Mesothelial cell of epicardium (in vitro differentiated cells): ENCODE measurements at places on chromosomes 13 and 19.

DNA sequence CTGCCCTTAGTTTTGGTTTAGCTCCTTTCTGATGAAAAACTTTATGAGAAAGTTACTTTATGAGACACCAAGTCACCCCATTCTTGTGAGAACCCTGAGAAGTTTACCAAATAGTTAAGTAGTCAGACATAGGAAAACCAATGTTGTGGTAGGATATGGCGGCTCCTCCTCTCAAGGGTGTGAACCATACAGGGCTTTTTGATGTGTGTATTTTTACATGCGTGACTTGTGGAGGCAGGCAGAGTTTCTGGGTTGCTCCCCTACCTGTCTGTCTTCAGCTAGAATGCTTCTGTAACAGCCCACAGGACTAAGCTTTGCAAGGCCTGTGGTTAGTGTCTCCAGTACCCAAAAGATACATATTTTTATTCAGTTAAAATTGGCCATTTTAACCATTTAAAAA is 18.3 kb downstream of the UBAC2 start:
- no peak for DNase-seq

DNA sequence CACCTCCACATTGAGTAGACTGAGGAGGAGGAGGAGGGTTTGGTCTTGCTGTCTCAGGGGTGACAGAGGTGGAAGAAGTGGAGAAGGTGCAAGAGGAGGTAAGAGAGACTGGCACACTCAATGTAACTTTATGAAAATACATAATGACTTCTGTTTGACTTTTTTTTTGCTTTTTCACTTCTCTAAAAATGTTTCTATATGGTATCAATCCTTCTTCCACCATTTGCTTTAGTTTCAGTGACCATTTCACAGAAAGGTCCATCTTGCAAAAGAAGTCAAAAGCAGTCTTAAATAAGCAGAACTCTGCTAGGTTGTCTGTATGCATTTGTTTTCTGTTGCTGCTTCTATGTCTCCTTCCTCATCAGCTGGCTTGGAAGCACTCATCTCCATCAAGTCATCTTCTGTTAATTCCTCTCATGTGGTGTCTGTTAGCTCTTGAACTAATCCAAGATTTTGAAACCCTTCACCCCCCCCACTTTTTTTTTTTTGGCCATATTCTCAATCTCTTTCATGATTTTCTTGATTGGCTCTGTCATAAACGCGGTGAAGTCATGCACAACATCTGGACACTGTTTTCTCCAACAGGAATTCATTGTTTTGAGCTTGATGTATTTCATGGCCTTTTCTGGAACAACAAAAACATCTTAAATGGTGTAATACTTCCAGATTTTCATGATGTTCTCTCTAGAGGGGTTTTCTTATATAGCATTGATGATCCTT is 80.8 kb downstream of the KL start:
- no peak for DNase-seq

- DNase-seq, result no peak
These were observed 5.0 kb upstream of the HIF3A start for GRCh38 chr19:46291829-46292228.

- DNase-seq, result no peak
These were observed 38.2 kb upstream of the TUBGCP3 start for GRCh38 chr13:112626124-112626523.

GRCh38 chr19:49973987-49974386 is 13.0 kb upstream of the SIGLEC11 start:
- DNase-seq, result no peak

- DNase-seq, result no peak
These were observed 3.8 kb downstream of the BCL2L12 start for GRCh38 chr19:49669516-49669915.

GRCh38 chr19:30711296-30711695 is 339.1 kb downstream of the ZNF536 start:
- no peak for DNase-seq

DNA sequence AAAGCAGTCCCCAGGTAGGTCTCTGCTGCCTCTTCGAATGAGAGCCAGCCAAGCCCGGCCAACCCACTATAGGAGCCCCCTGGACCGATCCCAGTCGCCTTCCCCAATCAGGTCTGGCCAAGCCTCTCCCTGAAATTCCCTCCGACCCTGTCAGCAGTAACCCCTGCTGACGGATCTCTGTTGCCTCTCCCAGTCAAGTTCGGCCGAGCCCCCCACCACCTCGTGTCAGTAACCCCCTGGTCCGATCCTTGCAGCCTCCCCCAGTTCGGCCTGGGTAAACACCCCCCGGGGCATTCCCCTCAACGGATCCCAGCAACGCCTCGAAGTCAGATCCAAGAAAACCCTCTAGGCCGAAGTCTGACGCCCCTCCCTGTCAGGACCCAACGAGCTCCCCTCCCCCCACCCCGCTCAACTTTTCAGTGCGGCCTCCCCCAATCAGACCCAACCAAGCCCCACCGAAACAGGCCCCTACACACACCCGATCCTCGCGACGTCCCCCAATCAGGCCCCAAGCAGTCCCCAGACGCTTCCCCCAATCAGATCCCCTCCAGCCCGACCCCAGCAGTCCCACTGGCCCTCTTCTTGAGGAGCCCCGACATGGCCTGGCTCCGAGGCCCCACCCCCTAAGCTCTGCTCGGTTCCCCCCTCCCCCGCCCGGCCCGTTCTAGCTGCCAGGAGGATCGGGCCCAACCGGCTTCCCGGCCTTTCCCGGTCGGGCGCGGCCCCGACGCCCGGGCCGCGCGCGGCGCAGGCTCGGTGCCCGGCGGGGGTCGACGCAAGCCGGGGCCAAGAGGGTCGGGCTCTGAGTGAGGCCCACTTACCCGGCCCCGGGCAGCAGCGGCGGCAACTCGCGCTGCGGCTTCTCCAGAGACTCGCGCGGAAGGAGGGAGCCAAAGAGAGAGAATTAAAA is 1.8 kb downstream of the TNPO2 start:
- DNase-seq, result peak; percentile 60
